Neural crest cell (in vitro differentiated cells): ENCODE measurements at places on chromosomes 16 and 17. TPM values are rescaled to one million over a fixed set of nuclear protein-coding genes. Genes with fewer than 3 reads are reported as not detected.

Gene ADORA2B
- 0.98 and 1.0 TPM in 2 replicates for total RNA-seq

Gene TP53TG3
- total RNA-seq = not detected in 2 replicates

Gene TBC1D3I
- 0.71 and 0.96 TPM in 2 replicates for total RNA-seq

Gene NPEPPS
- 136 and 138 TPM in 2 replicates for total RNA-seq

DNA sequence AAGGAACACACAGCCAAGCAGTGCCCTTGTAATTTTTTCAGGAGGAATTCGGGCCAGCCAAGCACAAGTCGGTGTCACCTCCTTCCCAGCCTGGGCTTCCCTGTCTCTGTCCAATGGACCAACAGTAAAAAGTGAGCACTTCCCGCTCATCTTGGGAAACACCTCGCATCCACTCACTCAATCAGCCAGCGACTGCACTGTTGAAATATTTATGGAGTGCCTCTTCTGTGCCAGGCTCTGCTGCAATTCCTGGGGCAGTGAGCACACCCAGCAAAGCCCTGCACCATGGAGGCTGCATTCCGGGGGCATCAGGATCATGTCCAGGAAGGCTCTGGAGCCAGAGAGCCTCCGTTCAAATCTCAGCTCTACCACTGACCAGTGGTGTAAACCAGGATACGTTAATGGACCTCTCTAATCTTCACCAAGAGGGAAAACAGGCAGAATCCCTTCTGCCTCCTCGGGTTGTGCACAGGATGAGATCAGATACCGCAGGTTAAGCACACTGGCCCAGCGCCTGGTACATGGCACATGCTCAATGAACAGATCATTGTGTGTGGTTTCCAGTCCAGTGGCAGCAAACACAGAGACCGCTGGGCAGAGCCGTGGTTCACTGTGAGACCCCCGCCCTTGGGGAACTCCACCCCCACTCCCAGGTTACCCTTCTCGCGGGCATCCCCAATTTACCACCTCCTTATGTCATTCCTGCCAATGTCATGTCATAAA, 194.3 kb downstream of the ZNF423 start:
- DNase-seq = no peak
